ENCODE measurements at places on chromosomes 1 and 21. TPM values are rescaled to one million over a fixed set of nuclear protein-coding genes. Genes with fewer than 3 reads are reported as not detected.

The SZRD1 gene
- total RNA-seq: 29.8 TPM

GRCh38 chr1:166944186-166944967, 31.0 kb downstream of the ILDR2 start:
- H3K27me3 ChIP-seq: peaks cover 5% of the 10 kb centered on the region
- peaks cover 6% of the 10 kb centered on the region for H3K4me1 ChIP-seq
- no peak overlapping the region for H3K27ac ChIP-seq
- H3K36me3 ChIP-seq: no peaks in the 10 kb centered on the region
- no peak overlapping the region for H3K4me3 ChIP-seq
- no peak for DNase-seq

DNA sequence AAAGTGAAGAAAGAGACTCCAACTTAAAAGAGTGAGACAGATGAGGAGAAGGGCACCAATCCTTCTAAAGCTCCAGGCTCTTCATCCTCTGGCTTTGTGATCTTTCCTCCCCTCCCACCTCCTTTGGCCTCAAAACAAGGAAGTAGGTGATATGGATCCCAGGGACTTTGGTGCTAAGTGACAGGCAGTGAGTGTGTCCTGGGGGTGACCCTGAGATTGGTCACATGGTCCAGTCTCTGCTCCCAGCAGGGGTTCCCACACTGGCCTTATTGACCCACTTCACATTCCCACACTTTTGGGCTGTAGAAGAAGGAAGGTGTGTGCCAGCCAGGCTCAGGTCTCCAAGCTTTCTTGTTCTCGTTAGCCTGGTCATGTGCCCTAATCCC, 401.2 kb upstream of the PROX1 start:
- H3K36me3 ChIP-seq: no peaks in the 10 kb centered on the region
- peak overlapping the region; percentile 74 for H3K27ac ChIP-seq
- peaks cover 48% of the 10 kb centered on the region for H3K4me1 ChIP-seq

DNA sequence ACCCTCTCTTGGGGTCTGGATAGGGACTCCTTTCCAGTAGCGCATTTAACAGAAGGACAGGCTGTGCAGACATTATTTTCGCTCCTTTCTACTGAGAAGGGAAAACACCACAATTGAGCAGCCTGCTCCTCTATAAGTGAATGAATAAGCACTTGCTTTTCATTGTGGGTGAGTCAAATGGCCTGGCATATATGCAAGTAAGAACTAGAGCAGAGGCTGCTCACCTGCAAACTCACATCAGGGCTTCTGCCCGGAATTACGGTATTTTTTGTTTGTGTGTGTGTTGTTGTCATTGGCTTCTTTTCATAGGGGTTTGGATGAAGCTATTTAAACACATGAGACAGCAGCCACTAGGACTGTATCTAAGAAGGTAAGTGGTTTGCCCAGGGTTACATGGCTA, 200.1 kb upstream of the CAMK1G start:
- H3K4me3 ChIP-seq: no peak overlapping the region
- H3K27ac ChIP-seq: no peak overlapping the region
- no peak for DNase-seq
- no peaks in the 10 kb centered on the region for H3K27me3 ChIP-seq
- no peaks in the 10 kb centered on the region for H3K4me1 ChIP-seq
- H3K36me3 ChIP-seq: no peaks in the 10 kb centered on the region

DNA sequence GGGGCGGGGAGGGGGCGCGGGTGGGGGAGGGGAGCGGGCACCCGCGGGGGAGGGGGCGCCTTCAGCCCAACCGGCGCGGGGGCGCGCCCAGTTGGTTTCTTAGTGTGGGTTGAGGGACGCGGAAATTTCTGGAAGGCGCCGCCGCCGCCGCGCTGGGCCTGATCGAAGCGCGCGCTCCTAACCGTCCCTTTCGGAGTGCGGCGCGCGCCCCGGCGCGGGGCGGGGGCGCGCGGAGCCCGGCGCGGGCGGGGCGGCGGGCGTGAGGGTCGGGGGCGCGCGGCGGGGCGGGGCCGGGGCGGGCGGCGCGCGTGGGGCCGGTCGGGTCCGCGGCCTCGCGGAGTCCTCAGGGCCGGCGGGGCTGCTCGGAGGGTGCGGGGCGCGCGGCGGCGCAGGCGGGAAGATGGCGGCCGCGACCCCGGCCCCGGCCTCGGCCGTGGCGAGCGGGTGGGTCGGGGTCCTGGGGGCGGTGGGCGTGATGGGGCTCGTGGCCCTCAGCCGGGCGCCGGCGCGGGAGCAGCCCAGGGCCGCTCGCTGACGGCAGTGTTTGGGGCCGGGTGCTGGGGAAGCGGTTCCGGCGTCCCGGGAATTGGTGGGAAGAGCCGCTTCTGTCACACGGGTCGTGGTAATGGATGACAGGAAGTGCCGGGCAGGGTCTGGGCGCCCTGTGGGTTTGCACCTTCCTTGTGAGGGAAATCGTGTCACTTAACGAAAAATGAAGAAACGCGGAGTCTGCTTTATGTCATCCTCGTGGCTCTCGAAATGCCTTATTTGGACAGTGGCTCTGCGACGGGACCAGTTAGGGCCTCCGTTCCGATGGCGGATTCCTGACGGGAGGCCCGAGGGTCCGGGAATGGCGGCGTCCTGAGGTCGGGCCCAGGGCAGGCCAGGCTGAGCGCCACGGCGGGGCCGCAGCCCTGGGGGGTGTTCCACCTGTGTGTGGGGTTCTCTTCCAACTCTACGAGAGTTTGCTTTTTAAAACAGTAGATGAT, 764 bp downstream of the PKNOX1 start:
- H3K27me3 ChIP-seq: no peaks in the 10 kb centered on the region
- peak overlapping the region; percentile 56 for H3K4me3 ChIP-seq
- H3K36me3 ChIP-seq: no peaks in the 10 kb centered on the region
- H3K27ac ChIP-seq: peak overlapping the region; percentile 94
- peak; percentile 73 for DNase-seq

DNA sequence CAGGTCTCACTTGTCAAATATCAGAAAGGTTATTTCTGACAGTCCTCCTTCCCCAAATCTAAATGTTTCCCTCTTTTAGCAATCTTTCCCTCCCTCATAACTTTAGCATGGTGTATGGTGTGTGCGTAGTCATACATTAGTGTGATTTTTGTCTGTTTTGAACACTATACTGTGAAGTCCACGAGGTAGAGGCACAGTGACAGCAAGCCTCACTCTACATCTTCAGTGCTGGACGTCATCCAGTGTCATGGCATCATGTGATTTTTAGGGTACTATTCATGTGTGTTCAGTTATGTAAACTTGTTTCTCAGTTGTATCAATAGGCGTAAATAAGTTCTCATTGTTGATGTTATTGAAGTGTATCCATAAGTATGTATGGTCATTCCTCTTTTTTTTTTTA, 39.1 kb downstream of the DYRK1A start:
- no peak for DNase-seq
- H3K4me3 ChIP-seq: no peak overlapping the region
- no peak overlapping the region for H3K27ac ChIP-seq
- H3K4me1 ChIP-seq: peaks cover 39% of the 10 kb centered on the region
- no peaks in the 10 kb centered on the region for H3K36me3 ChIP-seq

- no peak for DNase-seq
- H3K27me3 ChIP-seq: no peaks in the 10 kb centered on the region
- H3K4me3 ChIP-seq: no peak overlapping the region
- no peak overlapping the region for H3K27ac ChIP-seq
These were observed 127.9 kb downstream of the ZNF326 start for GRCh38 chr1:90122654-90123340.

DNA sequence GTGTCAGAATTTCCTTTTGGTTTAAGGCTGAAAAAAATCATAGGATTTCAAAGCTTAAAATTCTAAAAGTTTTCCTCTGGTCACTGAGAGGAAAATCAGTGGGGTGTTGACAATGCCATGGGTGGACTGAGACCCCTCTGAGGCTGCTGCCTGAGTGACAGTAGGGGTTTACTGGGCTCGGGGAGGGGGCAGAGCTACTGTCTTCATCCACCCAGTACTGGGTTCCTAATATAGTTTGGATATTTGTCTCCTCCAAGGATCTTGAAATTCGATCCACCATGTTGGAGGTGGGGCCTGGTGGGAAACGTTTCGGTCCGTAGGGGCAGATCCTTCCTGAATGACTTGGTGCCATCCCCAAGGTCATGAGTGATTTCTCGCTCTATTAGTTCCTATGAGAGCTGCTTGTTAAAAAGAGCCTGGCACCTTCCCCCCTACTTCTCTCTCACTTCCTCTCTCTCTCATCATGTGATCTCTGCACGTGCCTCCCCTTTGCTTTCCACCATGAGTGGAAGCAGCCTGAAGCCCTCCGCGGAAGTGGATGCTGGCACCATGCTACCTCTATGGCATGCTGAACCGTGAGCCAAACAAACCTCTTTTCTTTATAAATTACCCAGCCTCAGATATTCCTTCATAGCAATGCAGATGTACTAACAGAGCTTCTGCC, 72.3 kb downstream of the MAP10 start:
- DNase-seq: no peak
- no peak overlapping the region for H3K4me3 ChIP-seq
- no peak overlapping the region for H3K27ac ChIP-seq
